Esophagus muscularis mucosa (tissue), 4 donors: ENCODE measurements at places on chromosomes 7 and 10. TPM values are rescaled to one million over a fixed set of nuclear protein-coding genes. Genes with fewer than 3 reads are reported as not detected.

- DNase-seq = no peak
Measured at GRCh38 chr7:75793676-75794075, 19.9 kb downstream of the CCL24 start.

GRCh38 chr10:132482090-132482800 is 55.3 kb upstream of the INPP5A start:
- DNase-seq = no peak

DNA sequence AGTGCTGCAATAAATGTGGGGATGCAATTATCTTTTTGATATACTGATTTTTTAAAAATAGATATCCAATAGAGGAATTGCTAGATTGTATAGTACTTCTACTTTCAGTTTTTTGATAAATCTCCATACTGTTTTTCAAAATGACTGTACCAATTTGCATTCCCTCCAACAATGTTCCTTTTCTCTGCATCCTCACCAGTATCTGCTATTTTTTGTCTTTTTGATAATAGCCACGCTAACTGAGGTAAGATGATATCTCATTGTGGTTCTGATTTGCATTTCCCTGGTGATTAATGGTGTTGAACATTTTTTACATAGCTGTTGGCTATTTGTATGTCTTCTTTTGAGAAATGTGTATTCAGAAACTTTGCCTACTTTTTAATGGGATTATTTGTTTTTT is 217.7 kb upstream of the MTPN start:
- DNase-seq = no peak

DNA sequence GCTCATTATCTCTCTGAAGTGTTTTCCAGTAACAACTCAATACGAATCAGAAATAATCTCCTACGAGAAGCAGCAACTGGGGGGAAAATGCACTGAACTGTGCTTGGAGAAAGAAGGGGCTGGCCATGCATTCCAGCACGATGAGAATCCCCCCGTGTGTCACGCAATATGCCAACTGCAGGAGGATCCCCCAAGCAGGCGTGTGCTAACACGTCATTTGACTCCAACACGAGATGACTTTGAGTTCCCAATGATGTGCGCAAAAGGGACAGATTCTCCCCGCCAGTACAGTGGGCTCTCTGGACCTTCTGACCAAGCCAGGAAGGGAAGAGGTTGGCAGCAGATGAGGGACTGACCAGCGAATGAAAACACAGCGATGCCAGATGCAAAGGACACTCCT is 105.5 kb downstream of the KCNMA1 start:
- DNase-seq = no peak

GRCh38 chr7:131197920-131198615 is 129.6 kb upstream of the MKLN1 start:
- DNase-seq = no peak

GRCh38 chr10:98267894-98268693 is at the start of gene LOXL4:
Gene LOXL4 (minus strand): TSS chr10:98268194. CDS start chr10:98263019, 5,175 bp downstream.
- no peak for DNase-seq

DNA sequence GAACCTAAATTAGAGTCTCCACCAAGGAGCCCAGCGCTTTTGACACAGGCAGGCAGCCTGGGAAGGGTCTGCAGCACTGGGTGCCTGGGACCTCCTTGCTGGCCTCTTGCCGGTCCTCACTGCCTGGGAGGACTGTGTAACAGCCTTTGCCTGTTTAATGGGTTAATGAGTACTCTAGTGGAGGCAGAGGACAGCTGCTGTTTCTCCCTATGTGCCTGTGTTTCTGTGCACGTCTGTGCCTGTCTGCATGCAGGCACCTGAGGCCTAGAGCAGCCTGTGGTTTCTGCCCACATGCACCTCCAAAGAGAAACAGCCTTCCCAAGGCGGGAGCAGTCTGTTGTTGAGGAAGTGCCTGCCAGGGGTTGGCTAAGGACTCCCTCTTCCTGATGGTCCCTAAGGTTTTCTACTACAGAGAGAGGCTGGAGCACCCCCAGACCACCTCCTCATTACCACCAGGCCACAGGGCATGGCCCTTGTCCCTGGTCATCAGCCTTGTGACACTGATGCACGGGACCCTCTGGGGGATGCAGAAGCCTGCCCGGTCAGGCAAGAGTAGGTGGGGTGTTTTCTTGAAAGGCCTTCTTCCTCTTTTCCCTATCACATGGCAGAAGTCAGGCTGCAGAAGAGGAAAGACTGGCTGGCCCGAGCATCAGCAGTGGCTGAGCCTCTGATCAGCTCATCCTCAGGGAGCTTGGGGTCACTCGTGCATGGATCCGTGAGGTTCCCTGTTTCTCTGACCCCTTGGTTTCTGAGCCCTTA is 14.2 kb downstream of the SLC29A3 start:
- no peak for DNase-seq

DNA sequence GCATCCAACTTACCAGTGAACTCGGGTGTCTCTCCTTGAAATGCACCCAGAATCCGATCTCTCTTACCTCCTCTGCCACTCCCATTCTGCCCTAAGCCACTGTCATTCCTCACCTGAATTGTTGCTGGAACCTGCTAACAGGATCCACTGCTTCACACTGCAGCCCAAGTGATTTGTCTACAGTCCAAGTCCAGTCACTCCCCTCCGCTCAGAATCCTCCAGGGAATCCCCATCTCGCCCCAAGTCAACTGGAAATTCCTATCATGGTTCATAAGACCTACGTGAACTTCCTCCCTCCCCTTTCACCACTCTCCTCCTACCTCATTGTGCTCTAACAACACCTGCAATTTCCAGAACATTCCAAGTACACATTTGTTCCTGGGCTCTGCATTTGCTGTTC is 91.3 kb downstream of the SCRN1 start:
- DNase-seq = peak; percentile 47

- peak; percentile 72 for DNase-seq
Measured at GRCh38 chr7:44307301-44307900, 18.0 kb downstream of the CAMK2B start.

- DNase-seq = no peak
Measured at GRCh38 chr7:158804335-158804734, 25.0 kb downstream of the ESYT2 start.

GRCh38 chr7:148524479-148525224 is 65.9 kb upstream of the C7orf33 start:
- no peak for DNase-seq

- DNase-seq = no peak
Measured at GRCh38 chr7:31892099-31892829, 177.9 kb downstream of the PDE1C start.

- peak; percentile 77 for DNase-seq
Measured at GRCh38 chr10:86075512-86075911, 291.1 kb downstream of the GRID1 start.

GRCh38 chr7:105849122-105849855 is 27.1 kb downstream of the ATXN7L1 start:
- DNase-seq = no peak

GRCh38 chr10:34539533-34540315 is 275.4 kb downstream of the PARD3 start:
- no peak for DNase-seq

GRCh38 chr7:80843018-80843677 is 75.7 kb downstream of the SEMA3C start:
- DNase-seq = no peak

- DNase-seq = no peak
Measured at GRCh38 chr10:113274176-113274829, 278.6 kb upstream of the HABP2 start.

- no peak for DNase-seq
Measured at GRCh38 chr10:71359364-71360046, 37.2 kb upstream of the CDH23 start.

DNA sequence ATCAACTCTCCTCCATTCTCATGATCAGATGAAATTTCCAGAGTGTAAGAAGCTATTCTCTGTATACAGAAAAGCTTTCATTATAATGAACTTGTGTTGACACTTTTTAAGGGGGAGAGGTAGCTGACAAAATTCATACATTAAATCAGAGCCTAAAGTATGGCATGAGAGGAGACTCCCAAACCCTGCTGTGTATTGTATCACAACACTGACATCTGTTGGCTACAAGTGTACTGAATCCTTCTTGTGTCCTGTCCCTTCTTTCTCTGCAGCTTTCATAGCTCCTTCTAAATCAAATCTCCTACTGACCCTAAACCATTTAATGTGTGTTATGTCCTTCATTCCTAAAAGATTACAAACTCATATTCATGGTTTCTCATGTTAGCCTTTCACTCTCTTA is 70.9 kb downstream of the GCC1 start:
- no peak for DNase-seq

- no peak for DNase-seq
Measured at GRCh38 chr7:88789480-88790064, 6.0 kb downstream of the TEX47 start.

- no peak for DNase-seq
Measured at GRCh38 chr10:61471491-61471890, 18.3 kb upstream of the TMEM26 start.

DNA sequence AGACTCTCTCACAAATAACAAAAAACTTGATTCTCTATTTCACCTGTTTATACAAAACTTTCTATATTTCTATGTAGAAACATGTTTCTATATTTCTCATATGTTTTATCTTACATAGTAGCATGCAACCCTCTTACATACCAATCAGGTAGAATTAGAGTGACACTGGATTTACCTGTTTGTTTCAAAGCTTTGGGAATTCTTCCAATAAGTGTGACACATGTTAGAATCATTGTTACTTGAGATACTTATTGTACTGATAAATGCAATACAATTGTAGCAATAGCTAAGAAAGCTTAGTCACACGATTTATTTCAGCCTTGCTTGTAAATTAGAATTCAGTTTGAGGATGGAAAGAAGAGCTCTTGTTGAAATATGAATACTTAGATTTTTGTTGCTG is 4.9 kb downstream of the HYAL4 start:
- no peak for DNase-seq

- no peak for DNase-seq
Measured at GRCh38 chr7:39085590-39086049, 107.9 kb downstream of the POU6F2 start.

DNA sequence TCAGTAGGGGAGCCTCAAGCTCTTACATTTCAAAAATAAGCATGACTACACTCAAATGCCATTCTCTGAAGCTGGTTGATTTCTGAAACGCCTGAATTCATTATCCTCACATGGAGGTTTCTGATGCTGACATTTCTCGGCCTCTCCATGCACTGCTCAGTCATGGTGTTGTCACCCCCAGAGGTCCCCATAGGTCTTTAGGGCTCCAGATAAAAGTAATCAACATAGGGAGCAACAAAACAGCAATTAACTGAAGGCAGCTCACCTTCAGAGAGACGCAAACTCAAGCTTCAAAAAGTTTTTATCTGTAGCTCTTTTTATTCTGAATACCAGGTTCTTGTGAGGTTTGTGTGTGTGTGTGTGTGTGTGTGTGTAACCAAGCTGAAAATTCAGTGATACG is 223.2 kb upstream of the LRRN3 start:
- no peak for DNase-seq

DNA sequence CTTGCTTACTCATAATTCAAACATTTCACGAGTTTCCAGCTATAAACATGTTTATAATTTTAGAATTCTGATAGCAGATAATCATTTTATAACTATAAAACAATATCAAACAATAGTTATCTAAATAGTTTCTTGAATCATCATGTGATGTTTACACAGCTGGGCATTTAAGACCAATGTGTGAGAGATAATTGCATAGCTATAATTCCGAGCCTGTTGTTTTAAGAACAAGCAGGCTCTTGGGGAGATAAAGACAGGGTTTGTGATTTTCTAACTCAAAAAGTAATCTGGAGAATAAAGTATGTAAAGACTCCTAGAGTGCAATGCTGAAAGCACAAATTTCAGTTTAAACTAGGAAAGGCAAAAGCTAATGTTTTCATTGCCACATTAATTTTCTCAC is 331.2 kb downstream of the LRRTM3 start:
- DNase-seq = no peak

GRCh38 chr7:47465191-47465590 is 116.7 kb downstream of the TNS3 start:
- no peak for DNase-seq

DNA sequence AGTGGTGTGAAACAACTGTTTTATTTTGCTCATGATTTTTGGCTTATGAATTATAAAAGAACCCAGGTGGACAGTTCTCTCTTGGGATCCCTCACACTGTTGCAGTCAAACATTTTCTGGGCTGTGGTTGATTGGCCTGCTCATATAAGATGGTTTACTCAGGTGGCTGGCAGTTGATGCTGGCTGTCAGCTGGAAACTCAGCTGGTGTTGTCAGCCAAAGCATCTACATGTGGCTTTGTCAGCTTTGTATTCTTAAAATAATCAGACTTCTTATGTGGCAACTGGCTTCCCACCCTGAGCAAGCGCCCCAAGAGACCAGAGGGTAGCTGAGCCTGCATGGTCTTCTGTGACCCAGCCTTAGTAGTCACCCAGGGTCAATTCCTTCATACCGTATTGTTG is 534.7 kb downstream of the NRG3 start:
- no peak for DNase-seq

GRCh38 chr10:18246967-18247366 is 106.7 kb downstream of the CACNB2 start:
- DNase-seq = peak; percentile 72

- no peak for DNase-seq
Measured at GRCh38 chr10:118827466-118828155, 72.8 kb upstream of the CACUL1 start.

- DNase-seq = no peak
Measured at GRCh38 chr10:90579602-90580242, 278.1 kb downstream of the HTR7 start.

EIF5AL1 gene
- total RNA-seq = 0.17 TPM

OPALIN gene
- total RNA-seq = not detected

SP8 gene
- total RNA-seq = not detected

VAX1 gene
- not detected for total RNA-seq

FAM13C gene
- 60.0 TPM for total RNA-seq

AKR1C4 gene
- not detected for total RNA-seq

TPK1 gene
- 2.7 TPM for total RNA-seq

EBLN1 gene
- total RNA-seq = not detected

ANKRD61 gene
- not detected for total RNA-seq

DEPP1 gene
- 173 TPM for total RNA-seq

HOXA1 gene
- total RNA-seq = 0.42 TPM

CFAP70 gene
- 1.0 TPM for total RNA-seq

EPO gene
- not detected for total RNA-seq

FAM237B gene
- total RNA-seq = not detected

NCF1 gene
- 4.5 TPM for total RNA-seq

RET gene
- 3.8 TPM for total RNA-seq

CNPY1 gene
- total RNA-seq = not detected

CREB5 gene
- 6.6 TPM for total RNA-seq

ZDHHC6 gene
- total RNA-seq = 21.2 TPM

REPIN1 gene
- total RNA-seq = 143 TPM
